ENCODE measurements at places on chromosomes 4 and X. TPM values are rescaled to one million over a fixed set of nuclear protein-coding genes. Genes with fewer than 3 reads are reported as not detected.

DNA sequence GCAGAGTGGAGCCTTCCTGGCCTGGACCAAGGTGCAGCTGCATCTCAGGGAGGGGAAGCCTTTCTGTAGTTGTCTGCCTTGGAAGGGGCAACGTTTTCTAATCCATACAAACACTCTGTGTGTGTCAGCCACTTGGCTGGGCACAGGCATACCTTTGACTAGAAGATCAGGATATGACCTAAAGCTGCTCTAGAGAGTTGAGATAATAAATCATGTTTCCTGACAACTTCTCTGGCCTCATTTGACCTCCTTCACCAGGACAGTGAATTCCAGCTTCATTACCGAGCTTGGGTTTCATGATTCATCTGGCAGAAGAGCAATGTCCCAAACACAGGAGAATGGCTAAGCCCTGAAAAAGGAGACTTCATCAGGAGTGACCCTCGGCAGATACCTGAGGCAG, 89.6 kb upstream of the KIT start:
- DNase-seq: no peak

DNA sequence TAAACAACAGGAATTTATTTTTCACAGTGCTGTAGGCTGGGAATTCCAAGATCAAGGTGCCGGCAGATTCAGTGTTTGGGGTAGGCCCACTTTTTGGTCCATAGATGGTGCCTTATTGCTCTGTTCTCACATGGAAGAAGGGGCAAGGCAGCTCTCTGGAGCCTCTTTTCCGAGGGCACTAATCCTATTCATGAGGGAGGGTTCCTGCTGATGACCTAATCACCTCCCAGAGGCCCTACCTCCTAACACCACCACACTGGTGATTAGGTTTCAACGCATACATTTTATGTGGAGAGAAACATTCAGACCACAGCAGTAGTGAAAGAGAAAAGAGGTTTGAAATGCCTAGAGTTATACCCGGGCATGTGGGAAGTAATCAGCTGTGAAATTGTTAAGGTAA, 1.4 kb upstream of the POLA1 start:
- no peak for DNase-seq

TRIM60 gene
- not detected for polyA plus RNA-seq

- no peak for DNase-seq
Observed at GRCh38 chr4:77465271-77465670, 140.3 kb upstream of the CXCL13 start.

DNA sequence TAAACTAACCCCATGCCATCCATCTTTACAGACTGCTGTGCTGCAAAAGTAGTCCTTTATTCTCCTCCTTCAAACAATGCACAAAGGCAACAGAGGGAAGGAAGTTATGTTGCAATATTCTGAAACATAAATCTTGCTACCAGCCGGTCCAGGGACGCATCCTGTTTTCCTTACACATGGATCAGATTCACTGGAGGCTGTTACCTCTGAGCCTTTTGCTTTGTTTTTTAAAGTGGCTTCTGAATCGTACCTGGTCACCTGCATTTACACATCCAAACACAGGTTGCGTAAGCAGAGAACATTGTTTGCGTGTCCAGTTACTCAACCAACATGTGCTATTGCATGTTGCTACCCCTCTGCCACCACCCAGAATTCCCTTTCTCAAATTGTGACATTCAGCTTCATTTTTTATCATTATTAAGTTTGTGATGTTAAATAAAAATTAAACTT, 8.8 kb downstream of the PPARGC1A start:
- DNase-seq: no peak

DNA sequence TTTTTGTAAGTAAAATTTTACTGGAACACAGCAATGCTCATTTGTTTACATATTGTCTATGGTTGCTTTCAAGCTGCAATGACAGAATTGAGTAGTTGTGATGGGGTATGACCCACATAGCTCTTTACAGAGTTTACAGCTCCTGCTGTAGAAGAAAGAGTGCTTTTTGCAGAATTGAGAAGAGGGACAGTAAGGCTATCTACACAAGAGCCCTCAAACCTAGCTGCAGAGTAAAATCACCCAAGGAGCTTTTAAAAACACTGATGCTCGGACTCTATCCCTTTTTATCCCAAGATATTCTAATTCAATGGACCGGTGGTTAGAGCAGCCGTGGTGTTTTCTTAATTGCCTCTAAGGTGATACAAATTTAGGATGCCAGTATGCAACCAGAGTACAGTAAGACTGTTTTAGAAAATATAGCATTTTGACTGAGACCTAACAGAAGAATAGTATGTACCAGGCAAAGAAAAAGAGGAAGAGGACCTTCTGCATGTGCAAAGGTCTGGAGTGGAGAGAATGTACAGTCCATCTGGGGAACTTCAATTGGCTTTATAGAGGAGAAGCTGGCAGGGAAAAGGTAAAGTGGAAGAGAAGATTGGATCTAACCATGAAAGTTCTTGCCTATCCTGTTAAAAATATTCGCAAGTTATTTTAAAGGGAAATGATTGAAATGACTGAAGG, 663.6 kb upstream of the CPEB2 start:
- no peak for DNase-seq

GRCh38 chrX:79140731-79141130, 3.8 kb upstream of the GPR174 start:
- DNase-seq: no peak

All from naive B cell (primary cell).